Pancreas (tissue), 10 donors: ENCODE measurements at places on chromosomes 4 and X.

- DNase-seq = no peak
These were observed 57.0 kb downstream of the LCORL start for GRCh38 chr4:17964576-17964975.

DNA sequence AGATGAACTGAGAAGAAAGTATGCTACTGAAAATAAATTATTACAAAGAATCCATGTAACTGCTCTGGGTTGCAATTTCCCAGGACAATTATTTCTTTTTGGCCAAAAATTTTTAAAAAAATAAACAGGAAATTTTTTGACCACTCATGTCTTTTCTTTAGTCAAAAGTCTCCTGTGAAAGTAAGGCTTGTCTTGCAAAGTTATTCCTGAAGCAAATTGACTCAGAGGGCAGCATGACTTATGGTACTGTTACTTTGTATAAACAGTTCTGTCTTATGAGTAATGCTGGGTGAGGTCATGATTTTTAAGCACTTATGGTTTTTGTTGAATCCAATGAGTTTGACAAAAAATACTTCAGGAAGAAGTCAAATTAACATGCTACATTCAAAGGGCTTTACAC lies 292.8 kb upstream of the ARSJ start:
- no peak for DNase-seq

GRCh38 chr4:109816082-109816442 lies 500 bp downstream of the GAR1 start:
- DNase-seq = no peak

DNA sequence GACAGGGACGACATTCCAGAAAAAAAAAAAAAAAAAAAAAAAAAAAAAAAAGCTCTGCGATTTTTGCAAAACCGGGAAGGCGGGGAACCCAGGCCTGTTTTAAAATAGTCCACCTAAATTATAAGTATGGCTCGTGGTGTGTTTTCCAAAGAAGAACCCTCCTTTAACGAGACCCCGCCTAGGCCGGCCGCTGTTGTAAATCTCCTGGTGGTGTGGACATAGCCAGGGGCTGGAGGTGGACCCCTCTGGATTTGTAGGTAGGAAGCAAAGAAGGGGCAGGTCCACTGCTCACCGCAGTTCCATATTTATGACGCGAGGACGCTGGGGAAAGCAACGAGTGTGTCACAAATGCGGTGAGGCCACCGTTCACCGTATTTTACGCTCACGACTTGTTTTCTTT lies 94.0 kb upstream of the SHOX start:
- no peak for DNase-seq

DNA sequence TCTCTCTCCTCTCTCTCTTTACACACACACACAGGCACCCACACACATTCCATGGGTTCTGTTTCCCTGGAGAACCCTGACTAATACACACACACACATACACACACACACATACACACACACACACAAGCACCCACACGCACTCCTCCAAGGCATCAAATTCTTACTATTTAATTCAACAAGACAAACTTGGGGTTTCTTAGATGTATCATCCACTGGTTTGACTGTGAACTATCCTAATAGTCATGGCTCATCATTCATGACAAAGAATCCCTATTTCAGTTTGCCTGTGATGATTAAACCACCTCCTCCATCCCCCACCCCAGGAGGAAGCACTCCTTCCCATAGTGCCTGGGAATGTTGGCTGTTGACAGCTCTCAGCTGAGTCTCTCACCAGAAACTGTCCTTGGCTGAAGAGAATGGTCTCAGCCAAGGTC lies 98.2 kb downstream of the USP46 start:
- DNase-seq = no peak

GRCh38 chr4:48490012-48490679 lies at the start of gene ZAR1:
Gene ZAR1 (plus strand): TSS chr4:48490252. CDS start chr4:48490292, 40 bp downstream.
- DNase-seq = peak; percentile 58
